Dermis blood vessel endothelial cell (primary cell): ENCODE measurements at places on chromosomes 2 and 18. TPM values are rescaled to one million over a fixed set of nuclear protein-coding genes. Genes with fewer than 3 reads are reported as not detected.
A peak's percentile ranks its signal among the peaks of the same experiment; 100 is the strongest.

RNF152 gene
- total RNA-seq, result 88.8 and 91.2 TPM in 2 replicates

- no peak for DNase-seq
Measured at GRCh38 chr2:130870779-130871178, 34.1 kb downstream of the ARHGEF4 start.

DNA sequence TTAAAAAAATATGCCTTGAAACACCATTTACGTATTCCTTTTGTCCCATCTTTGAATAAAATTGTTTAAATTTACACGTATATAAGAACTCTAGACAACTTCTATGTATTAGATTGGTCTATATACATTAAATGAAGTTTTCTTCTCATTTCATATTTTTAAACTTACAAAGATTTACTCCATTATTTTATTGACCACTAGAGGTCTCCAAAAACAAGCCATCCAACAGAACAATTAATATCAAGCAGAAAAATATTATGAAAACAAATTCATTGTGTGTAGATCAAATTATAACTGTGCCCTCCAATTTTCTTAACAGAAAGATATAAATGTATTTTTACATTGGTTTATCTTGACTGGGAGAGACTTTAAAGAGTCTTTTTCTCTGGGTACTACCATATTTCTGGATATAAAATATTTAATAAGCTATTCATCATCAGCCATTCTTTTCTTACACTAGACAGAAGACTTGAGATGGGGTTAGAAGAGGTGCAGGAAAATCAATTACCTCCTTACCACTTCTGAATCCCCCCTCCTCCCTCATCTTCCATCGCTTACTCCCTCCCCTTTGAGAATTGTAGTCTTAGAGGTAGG, 66.5 kb downstream of the DPP4 start:
- DNase-seq, result peak; percentile 55

DNA sequence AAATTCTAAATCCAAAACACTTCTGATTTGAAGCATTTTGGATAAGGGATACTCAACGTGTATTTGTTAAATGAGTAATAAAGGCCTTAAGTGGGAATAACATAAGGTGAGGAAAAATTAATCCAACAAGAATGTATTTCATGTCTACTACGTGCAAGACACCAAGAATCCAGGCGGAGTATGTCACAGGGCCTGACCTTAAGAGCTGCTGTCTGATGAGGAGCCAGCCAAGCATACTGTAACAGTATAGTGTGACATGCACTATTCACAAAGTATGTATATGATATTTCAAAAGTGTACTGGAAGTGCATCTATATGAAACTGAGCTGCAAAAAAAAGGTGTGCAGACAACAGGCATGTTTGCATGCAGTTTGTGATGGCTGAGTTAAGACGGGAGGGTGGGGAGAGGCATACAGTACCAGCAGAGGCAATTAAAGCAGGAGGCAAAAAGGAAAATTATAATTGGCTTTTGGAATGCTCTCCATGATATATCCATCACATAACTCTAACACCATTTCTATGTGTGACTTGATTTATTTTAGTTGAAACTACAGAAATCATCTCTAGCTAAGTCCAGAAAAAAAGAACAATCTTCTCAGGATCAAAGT, 18.2 kb downstream of the IWS1 start:
- no peak for DNase-seq

- peak; percentile 58 for DNase-seq
Measured at GRCh38 chr2:45315861-45316260, 295.2 kb downstream of the SRBD1 start.

ST8SIA5 gene
- 0.09 TPM in 1 of 2 replicates, not detected in the other for total RNA-seq

ZNF514 gene
- total RNA-seq, result 8.7 and 14.0 TPM in 2 replicates
